ENCODE measurements at places on chromosomes 4 and X. TPM values are rescaled to one million over a fixed set of nuclear protein-coding genes. Genes with fewer than 3 reads are reported as not detected.

PAGE2 gene
- total RNA-seq = not detected

CTAG2 gene
- not detected for total RNA-seq

FHL1 gene
- total RNA-seq = 1,613 TPM

CCSER1 gene
- not detected for total RNA-seq

GRCh38 chr4:66741081-66741480, 804.2 kb downstream of the CENPC start:
- no peak overlapping the region for H3K4me3 ChIP-seq
- no peaks in the 10 kb centered on the region for H3K4me1 ChIP-seq
- H3K27me3 ChIP-seq = no peaks in the 10 kb centered on the region
- no peaks in the 10 kb centered on the region for H3K36me3 ChIP-seq

- DNase-seq = no peak
- no peak overlapping the region for H3K4me3 ChIP-seq
- no peaks in the 10 kb centered on the region for H3K36me3 ChIP-seq
- H3K27me3 ChIP-seq = peaks cover 5% of the 10 kb centered on the region
- no peak overlapping the region for H3K27ac ChIP-seq
- H3K4me1 ChIP-seq = no peaks in the 10 kb centered on the region
Measured at GRCh38 chrX:39324233-39324930, 523.1 kb downstream of the MID1IP1 start.

GRCh38 chr4:1785592-1785991, 7.5 kb upstream of the FGFR3 start:
- no peak overlapping the region for H3K4me3 ChIP-seq
- H3K36me3 ChIP-seq = no peaks in the 10 kb centered on the region
- peaks cover 12% of the 10 kb centered on the region for H3K4me1 ChIP-seq
- no peak overlapping the region for H3K27ac ChIP-seq
- H3K27me3 ChIP-seq = no peaks in the 10 kb centered on the region

DNA sequence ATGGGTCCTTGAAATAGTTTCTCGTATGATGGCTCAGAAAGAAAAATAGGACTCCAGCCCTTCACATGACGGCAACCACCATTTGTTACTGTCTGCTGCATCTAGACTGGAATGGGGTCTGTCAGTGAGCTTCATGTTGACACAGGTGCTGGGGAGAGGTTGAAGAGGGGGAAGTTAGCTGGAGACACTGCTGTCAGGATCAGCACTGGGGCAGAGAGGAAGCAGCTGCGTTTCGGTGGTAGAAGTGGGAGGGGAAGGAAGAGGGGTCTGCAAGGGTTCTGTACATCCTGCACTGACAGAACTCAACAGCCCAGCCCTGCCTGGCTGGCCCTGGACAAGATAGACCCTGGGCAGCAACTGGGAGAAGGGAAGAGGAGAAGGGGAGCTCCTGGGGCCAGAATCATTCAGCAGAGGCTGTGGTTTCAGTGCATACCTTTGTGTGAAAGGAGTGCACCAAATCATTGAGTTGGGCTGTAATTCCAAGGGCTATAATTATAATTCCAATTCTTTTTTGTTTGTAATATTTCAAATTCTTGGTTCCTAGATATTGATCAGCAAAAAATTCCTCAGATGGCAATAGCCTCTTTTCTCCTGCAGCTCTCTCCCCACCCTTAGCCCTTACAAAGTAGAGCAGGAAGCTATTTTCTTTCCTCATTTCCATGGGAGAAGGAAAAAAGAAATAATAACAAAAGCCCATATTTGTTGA, 119.4 kb upstream of the C1GALT1C1 start:
- H3K4me3 ChIP-seq = no peak overlapping the region
- H3K27ac ChIP-seq = peak overlapping the region; percentile 2
- peaks cover 14% of the 10 kb centered on the region for H3K4me1 ChIP-seq
- H3K36me3 ChIP-seq = no peaks in the 10 kb centered on the region
- no peaks in the 10 kb centered on the region for H3K27me3 ChIP-seq
- DNase-seq = no peak

DNA sequence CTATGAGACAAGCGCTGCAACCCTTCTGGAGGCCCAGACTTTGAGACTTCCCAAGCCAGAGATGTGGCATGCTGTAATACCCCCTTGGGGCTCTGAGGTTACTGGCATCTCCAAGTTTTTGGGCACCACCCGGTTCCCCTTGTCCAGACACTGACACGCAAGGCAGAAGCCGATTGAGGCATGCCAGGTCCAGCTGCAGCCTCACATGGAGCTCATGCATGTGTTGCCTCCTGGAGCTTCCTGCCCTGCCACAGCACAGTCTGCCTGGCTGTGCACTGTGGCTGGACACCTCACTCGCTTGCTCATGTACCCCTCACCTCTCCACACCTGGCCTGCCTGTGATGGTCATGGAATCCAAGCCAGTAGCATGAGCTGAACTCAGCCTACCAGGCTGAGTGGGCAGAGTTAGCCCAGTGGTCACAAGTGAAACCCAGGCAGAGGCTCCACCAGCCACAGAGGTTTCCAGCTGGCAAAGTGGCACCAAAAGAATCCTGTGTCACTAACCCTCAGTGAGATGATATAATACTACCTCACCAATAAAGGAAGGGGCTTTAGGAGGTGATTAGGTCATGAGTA, 789.2 kb upstream of the INTU start:
- no peak overlapping the region for H3K27ac ChIP-seq
- H3K4me1 ChIP-seq = peaks cover 12% of the 10 kb centered on the region
- H3K36me3 ChIP-seq = peaks cover 3% of the 10 kb centered on the region
- no peak overlapping the region for H3K4me3 ChIP-seq
- no peak for DNase-seq

GRCh38 chr4:6281436-6282313, 12.0 kb downstream of the WFS1 start:
- no peak overlapping the region for H3K27ac ChIP-seq
- no peak for DNase-seq
- H3K4me3 ChIP-seq = no peak overlapping the region
- H3K36me3 ChIP-seq = peaks cover 2% of the 10 kb centered on the region

GRCh38 chrX:97766501-97767095, 882.9 kb downstream of the RPA4 start:
- no peak overlapping the region for H3K27ac ChIP-seq
- no peaks in the 10 kb centered on the region for H3K4me1 ChIP-seq
- no peak overlapping the region for H3K4me3 ChIP-seq
- no peak for DNase-seq

- H3K36me3 ChIP-seq = peaks cover 22% of the 10 kb centered on the region
- H3K27ac ChIP-seq = no peak overlapping the region
- no peak for DNase-seq
Measured at GRCh38 chr4:48570646-48571220, 80.7 kb downstream of the ZAR1 start.

DNA sequence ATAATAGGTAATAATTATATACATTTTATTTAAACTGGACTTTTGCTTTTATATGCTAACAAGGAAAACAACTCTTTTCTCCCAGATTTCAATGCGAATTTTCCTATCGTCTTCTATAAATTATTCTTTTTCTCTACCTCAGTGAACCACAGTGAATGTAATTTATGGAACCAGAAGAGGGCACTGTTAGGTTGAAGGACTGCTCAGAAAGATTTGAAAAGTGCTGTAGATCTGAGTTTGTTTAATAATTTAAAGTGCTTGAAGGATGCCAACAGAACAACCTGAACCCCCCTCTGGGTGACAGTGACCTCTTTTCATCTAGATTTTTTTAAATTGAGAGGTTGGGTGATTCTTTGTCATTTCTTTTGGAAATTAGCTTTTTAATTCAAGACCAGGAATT, 54.9 kb downstream of the PHOX2B start:
- no peak overlapping the region for H3K4me3 ChIP-seq
- peaks cover 67% of the 10 kb centered on the region for H3K27me3 ChIP-seq
- no peaks in the 10 kb centered on the region for H3K36me3 ChIP-seq
- no peak for DNase-seq
- H3K27ac ChIP-seq = no peak overlapping the region
- peaks cover 3% of the 10 kb centered on the region for H3K4me1 ChIP-seq

Data from osteocyte (in vitro differentiated cells).